Upper lobe of left lung (tissue), 6 donors: ENCODE measurements at places on chromosomes 4 and X. TPM values are rescaled to one million over a fixed set of nuclear protein-coding genes. Genes with fewer than 3 reads are reported as not detected.

The CCDC149 gene
- total RNA-seq: 19.3 TPM

The PTCHD1 gene
- total RNA-seq: 1.00 TPM

The MAGEA2B gene
- total RNA-seq: not detected

The C1QTNF7 gene
- 13.3 TPM for total RNA-seq

The ADD1 gene
- 184 TPM for total RNA-seq

The DUX4 gene
- not detected for total RNA-seq

The TRAM1L1 gene
- total RNA-seq: 2.1 TPM

The UBL4A gene
- total RNA-seq: 50.3 TPM

The TNMD gene
- total RNA-seq: not detected

The IL3RA gene
- 13.5 TPM for total RNA-seq

The ARX gene
- total RNA-seq: 0.39 TPM
